MCF 10A (cell line): ENCODE measurements at places on chromosomes 5 and 9. TPM values are rescaled to one million over a fixed set of nuclear protein-coding genes. Genes with fewer than 3 reads are reported as not detected.

GRCh38 chr5:96297290-96297689 is 135.8 kb downstream of the PCSK1 start:
- no peaks in the 10 kb centered on the region for H3K27me3 ChIP-seq
- H3K27ac ChIP-seq, result peak overlapping the region; percentile 93
- H3K36me3 ChIP-seq, result no peaks in the 10 kb centered on the region
- no peak overlapping the region for H3K4me3 ChIP-seq

- peak; percentile 75 for DNase-seq
- H3K27me3 ChIP-seq, result no peaks in the 10 kb centered on the region
- no peak overlapping the region for H3K27ac ChIP-seq
- peaks cover 16% of the 10 kb centered on the region for H3K4me1 ChIP-seq
- H3K36me3 ChIP-seq, result no peaks in the 10 kb centered on the region
- no peak overlapping the region for H3K4me3 ChIP-seq
Observed at GRCh38 chr9:86600291-86600690, 246.1 kb upstream of the TUT7 start.

DNA sequence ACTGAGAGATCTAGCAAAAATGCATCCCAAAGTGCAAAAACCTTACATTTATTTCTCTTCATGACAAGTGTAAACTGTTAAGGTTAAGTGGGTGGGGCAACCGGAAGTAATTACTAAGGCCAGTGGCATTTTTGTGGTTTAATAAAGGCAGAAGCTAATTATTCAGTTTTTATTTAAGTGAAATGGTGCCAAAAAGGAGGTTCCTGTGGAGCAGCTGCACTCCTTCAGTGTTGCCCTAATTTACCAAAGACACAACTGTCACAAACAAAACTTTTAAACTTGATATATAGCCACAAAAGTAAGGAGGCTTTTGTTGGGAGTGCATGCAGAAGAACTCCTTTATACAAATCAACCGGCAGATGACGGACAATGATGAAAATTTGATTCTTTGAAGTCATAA is 81.6 kb downstream of the NDUFS4 start:
- H3K4me1 ChIP-seq, result peaks cover 10% of the 10 kb centered on the region
- H3K27ac ChIP-seq, result no peak overlapping the region
- no peak overlapping the region for H3K4me3 ChIP-seq
- H3K36me3 ChIP-seq, result peaks cover 7% of the 10 kb centered on the region

- no peak overlapping the region for H3K4me3 ChIP-seq
- H3K36me3 ChIP-seq, result no peaks in the 10 kb centered on the region
- H3K27me3 ChIP-seq, result no peaks in the 10 kb centered on the region
- H3K27ac ChIP-seq, result peak overlapping the region; percentile 73
- H3K4me1 ChIP-seq, result peaks cover 20% of the 10 kb centered on the region
- no peak for DNase-seq
Observed at GRCh38 chr9:93578844-93579243, 2.5 kb downstream of the PHF2 start.

GOLGA1 gene
- total RNA-seq, result 22.8 and 29.9 TPM in 2 replicates

EXOSC2 gene
- 42.3 and 57.7 TPM in 2 replicates for total RNA-seq
